CD4-positive, alpha-beta T cell treated with Interferon alpha-2 for 1 hour (primary cell): ENCODE measurements at places on chromosomes 5 and 9.

DNA sequence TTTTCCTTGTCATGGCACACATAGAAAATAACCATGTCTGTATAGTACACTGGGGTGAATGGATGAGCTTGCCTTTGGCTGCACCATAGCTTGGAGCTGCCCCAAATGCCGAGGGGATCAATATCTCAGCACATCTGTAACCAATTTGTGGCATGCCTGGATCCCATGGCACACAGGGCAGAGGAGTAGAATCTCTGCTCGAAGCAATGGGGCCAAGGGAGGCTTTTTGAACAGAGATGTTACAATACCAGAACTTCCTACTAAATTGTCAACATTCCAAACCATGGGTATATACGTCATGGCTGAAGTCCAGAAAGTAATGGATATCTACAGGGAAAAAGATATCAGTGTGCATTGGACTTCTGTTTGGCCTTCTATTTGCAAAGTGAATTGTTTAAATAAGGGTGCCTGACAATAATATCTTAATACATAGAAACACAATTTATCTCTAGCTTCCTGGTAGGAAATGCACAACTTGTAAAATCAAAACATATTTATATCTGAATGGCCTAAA, 39.0 kb downstream of the ESM1 start:
- DNase-seq, result no peak

GRCh38 chr9:35522187-35522586, 32.3 kb downstream of the RUSC2 start:
- no peak for DNase-seq

DNA sequence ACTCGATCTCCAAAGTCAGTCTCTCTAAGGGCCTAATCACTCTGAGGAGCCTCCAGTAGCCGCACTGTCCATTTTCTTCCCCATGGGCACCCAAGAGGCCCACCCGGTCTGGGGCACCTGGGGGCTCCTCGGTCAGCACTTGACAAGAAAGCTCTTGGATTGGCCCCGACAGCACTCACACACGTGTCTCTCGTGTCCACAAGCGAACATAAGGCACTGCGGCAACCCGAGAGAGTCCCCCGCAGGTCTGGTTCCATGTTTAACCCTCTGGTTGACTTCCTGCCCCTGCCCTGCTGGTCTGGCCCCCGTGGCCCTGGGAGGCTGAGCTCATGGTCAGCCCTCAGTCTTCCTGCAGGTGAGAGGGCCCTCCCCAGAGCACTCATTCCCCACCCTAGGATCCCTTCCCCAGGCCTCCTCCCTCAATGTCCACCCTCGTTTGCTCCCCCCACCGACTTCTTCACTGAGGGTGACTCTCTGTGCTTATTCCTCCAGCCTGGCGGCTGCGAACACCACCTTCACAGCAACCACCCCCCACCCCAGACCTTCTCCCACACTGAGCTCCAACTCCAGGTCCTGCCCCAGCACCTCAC, 16.3 kb upstream of the LRRC14B start:
- no peak for DNase-seq

- DNase-seq, result no peak
Observed at GRCh38 chr5:7794823-7795222, 56.1 kb downstream of the CFAP90 start.

DNA sequence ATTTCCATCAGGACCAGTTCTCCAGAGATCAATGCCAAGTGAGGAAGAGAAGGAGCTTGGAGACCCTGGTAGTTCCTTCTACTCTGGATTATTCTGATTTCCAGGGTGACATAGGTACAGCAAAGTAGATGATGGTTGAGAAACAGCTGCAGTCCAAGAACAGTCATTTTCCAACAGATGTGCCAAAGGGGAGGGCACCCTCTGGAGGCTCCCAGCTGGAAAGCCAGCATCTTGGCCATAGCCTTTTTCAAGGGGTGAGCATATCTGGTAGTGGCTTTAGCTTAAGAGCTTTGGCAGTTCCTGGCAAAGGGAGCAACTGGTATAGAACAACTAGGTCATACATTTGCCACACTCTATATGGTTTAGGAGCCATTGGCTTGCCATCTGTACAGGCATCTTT, 492.7 kb downstream of the RASEF start:
- DNase-seq, result no peak

GRCh38 chr5:175765858-175766257, 105.5 kb upstream of the CPLX2 start:
- DNase-seq, result no peak

GRCh38 chr9:70093095-70093494, 49.4 kb downstream of the MAMDC2 start:
- DNase-seq, result no peak
